ENCODE measurements at places on chromosomes 6 and 20.

- no peak for DNase-seq
Observed at GRCh38 chr6:44735630-44735963, 348.1 kb downstream of the CDC5L start.

DNA sequence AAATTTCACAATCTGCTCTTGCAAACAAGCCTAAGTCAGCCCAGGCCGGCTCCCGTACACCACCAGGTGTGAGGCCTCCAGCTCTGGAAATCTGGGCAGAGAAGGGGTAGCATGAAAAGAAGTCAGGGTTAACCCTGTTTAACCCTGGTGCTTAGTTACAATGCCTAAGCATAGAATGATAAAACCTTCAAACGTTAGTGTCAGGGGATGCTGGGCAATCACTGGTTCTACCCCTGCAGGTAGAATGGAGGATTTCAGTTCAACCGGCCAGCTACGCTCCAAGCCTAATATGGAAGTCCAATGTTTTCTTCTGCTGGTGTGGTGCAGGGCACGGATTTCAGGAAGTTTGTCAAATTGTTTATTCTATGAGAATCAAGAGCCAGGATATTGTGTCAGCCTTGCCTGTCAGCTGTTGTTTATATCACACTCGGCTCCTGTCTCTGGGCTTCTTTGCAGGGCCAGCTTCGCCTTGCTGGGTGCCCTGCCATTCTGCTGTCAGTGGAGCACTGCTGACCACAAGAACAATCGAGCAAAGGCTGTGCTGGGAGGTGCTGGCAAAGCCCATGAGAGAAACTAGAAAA lies 20.2 kb upstream of the CD93 start:
- no peak for DNase-seq

DNA sequence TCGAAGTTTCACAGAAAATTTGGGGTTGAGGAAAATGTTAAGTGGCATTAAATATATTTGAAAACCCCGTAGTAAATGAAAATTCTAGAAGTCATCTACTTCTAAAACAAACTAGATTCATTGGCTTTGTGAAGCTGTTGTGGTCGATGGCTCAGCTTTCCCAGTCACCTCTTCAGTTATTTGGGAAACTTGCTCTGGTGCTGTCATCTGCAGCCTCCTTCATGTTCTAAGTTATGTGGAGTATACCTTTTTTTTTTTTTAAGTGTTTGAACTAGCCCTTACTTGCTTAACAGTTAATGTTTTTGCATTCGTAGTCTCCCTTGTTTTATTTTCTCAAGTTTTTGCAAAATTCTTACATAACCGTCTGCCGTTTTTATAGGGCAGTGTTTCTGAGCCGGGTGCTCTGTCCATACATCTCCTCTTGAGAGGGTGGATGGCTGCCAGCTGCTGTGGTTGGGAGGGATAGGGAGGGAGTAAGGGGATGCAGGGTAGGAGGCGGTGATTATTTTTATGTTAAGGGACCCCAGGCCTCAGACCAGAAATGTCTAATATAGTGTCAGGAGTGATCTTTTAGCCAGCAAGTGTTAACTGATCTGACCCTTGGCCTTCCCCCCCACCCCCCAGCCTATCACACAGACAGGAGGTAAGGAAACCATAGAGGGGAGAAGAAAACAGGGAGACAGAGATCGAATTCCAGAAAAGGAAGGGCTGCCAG lies 7.1 kb downstream of the RREB1 start:
- DNase-seq: no peak

DNA sequence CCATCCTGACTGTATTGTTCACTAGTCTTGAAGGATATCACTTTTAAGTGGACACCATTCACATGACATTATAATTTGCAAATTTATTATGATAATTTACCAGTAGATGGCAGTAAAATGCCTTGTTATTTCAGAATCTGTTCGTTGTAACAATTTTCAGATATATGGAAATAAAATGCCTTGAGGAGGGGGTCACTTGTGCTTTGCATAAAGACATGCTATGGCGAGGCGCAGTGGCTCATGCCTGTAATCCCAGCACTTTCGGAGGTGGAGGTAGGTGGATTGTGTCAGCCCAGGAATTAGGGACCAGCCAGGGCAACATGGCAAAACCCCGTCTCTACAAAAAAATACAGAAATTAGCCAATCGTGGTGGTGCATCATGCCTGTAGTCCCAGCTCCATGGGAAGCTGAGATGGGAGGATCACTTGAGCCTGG lies 9.0 kb upstream of the NCOA6 start:
- DNase-seq: no peak

GRCh38 chr6:42419490-42420280 lies 32.0 kb downstream of the TRERF1 start:
- DNase-seq: no peak

GRCh38 chr6:36455486-36456027 lies 12.8 kb downstream of the KCTD20 start:
- no peak for DNase-seq

- DNase-seq: no peak
Observed at GRCh38 chr20:25055711-25056495, 2.0 kb downstream of the ACSS1 start.

GRCh38 chr20:1165521-1165920 lies 19.3 kb downstream of the TMEM74B start:
- no peak for DNase-seq

Data from amygdala (tissue), 56 donors.